ENCODE measurements at places on chromosomes 16 and 17. TPM values are rescaled to one million over a fixed set of nuclear protein-coding genes. Genes with fewer than 3 reads are reported as not detected.

Gene ABCC3
- total RNA-seq, result 69.9 TPM

Gene MYH1
- not detected for total RNA-seq

Gene PRSS33
- not detected for total RNA-seq

Gene ITGB3
- total RNA-seq, result 138 TPM

Gene KIF2B
- total RNA-seq, result not detected

Gene DPEP2
- not detected for total RNA-seq

Gene MT4
- total RNA-seq, result not detected

Gene SLC35G3
- total RNA-seq, result not detected

Gene TBC1D3K
- not detected for total RNA-seq

Gene HOXB13
- total RNA-seq, result 6.5 TPM

GRCh38 chr17:49987681-49988441 lies 7.2 kb downstream of the DLX3 start:
- peak; percentile 23 for DNase-seq

- DNase-seq, result peak; percentile 16
Measured at GRCh38 chr17:63911657-63912100, 621 bp upstream of the CSHL1 start.

DNA sequence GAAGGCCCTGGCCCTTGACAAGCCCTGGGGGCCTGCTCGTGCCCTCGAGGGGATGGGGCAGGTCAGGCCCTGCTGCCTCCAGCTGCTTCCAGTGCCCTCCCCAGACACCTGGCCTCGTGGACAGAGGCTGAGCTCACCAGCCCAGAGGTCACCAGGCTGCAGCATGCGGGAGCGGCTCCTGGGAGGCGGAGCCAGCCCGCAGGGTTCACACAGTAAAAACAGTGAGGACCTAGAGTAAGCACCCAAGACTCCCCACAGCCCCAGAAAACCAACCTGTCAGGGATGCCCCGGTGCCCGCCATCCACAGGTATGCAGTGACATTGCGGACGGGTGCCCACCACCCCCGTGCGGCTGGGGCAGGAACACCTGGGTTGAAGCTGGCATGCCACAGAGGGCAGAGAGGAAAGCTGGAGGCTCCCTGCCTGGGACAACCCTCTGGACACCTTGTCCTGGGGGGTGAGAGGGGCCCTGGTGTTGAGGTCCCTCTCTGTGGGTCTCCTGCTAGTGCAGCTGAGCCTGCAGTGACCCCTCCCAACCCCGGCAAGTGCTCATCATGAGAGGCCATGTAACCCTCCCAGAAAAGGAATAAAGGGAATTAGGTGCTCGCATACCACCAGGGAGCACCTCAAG lies 62.1 kb downstream of the LMF1 start:
- DNase-seq, result no peak

- no peak for DNase-seq
Measured at GRCh38 chr16:10740845-10741208, 2.8 kb upstream of the NUBP1 start.

DNA sequence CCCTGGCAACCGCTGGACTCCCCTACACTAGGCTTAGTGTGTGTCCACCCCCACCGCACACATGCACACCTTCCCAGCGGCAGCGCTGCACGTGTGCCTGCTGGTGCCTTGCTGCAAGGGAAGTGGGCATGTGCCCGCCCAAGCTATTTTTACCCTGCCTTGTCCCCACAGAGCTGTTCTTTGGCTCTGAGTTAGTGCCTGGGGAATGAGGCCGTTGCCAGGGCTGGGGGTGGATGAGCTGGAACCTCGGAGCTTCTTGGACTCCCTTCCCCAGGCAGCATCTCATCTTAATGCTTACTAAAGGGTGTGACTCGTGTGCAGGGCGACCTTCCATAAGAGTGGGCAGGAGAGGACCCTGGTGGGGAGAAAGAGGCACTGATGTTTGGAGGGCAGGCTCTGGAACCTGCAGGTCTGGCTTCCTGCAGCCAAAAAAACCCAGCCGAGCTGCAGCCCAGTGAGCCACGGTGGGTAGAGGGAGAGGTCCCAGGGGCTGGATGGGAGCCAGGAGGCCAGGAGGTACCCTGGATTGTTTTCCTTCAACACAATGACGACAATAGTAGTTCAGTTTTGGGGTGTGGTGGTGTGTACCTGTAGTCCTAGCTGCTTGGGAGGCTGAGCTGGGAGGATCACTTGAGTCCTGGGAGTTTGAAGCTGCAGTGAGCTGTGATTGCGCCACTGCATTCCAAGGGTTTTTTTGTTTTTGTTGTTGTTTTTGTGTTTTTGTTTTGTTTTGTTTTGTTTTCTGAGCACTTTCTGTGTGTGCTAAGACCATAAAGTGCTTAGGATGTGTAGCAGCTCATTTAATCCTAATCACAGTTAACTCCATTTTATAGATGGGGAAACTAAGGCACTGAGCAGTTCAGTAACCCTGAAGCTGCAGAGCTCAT lies 119.1 kb downstream of the RAB11FIP4 start:
- DNase-seq, result no peak

GRCh38 chr16:67935101-67935401 lies 1.6 kb downstream of the PSMB10 start:
- DNase-seq, result no peak

DNA sequence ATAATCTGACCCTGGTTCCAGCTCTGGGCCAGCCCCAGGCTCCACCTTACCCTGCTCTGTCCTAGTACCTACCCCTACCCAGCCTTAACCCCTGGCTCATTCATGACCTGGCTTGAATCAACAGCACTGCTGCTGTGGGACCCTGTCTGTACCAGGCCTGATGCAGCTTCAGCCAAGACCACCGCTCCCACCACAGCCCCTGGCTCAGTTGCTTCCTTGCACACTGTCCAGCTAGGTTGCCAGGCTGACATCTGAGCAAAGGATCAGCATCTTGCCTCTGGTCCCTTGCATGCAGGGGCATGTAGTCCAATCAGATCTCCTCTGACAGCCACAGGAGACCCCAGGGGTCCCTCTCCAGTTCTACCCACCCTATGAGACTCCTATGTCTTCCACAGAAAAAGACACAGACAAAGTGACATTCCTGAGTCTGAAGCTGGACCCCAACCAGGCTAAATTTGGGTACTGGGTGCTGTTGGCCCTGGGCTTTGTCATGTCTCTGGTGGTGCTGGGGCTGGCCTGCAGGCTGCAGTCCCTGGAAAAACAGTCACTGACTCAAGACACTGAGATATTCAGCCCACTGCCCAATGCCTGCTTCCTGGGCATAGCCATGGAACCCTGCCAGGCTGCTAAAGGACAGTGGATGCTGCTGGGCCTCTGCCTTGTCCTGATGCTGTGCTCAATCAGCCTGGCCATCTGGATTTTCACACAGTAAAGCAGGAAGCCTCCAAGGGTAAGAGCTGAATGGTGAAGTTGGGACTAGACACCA lies 3.9 kb upstream of the KCNH6 start:
- no peak for DNase-seq

- no peak for DNase-seq
Measured at GRCh38 chr17:15233971-15234370, 31.2 kb downstream of the PMP22 start.

GRCh38 chr16:84117494-84117843 lies 727 bp upstream of the MBTPS1 start:
- DNase-seq, result no peak

DNA sequence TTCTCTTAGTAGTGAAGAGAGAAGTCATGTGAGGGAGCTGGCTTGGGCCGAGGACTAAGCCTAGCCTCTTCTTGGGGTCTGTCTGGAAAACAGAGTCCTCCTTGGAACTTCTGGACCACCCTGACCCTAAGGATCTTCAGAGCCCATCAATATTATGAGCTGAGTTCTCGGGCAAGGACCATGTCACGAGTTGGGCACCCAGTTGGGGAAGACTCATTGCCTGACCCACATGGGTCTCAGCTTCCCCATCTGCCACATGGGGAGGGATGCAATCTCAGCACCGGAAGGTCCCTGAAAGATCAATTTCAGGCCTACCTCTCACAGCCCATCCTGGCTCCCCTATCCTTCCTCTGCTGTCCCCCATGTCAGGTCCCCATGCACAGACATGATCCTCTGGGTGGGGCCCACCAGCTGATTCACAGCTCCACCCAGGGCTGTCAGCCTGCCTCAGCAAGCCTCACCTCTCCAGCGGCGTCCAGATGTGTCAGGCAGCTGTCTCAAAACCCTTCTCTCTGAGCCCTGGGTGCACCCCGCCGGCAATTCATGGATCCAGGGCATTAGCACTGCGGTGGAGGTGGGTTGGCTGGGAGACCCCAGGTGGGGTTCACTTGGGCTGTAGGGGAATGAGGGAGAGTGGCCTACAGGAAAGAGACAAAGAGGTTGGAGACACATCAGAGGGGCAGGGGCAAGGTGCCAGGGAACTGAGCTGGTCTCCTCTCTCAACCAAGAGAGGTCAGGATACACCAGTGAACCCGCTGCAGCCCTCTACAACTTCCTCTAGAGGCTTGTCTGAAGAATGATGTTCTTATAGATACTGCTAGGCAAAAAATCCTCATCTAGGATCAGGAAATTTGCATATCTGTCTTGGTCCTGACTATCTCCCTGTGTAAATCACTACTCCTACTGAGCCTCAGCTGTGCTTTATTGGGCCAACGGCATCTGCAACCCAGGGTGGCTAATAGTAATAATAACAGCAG lies 1.8 kb downstream of the NLRP1 start:
- DNase-seq, result no peak

- no peak for DNase-seq
Measured at GRCh38 chr16:5377280-5377898, 279.8 kb upstream of the EEF2KMT start.

- DNase-seq, result no peak
Measured at GRCh38 chr16:17723531-17724134, 252.9 kb upstream of the XYLT1 start.

- DNase-seq, result no peak
Measured at GRCh38 chr16:88521674-88522073, 48.5 kb upstream of the ZC3H18 start.

DNA sequence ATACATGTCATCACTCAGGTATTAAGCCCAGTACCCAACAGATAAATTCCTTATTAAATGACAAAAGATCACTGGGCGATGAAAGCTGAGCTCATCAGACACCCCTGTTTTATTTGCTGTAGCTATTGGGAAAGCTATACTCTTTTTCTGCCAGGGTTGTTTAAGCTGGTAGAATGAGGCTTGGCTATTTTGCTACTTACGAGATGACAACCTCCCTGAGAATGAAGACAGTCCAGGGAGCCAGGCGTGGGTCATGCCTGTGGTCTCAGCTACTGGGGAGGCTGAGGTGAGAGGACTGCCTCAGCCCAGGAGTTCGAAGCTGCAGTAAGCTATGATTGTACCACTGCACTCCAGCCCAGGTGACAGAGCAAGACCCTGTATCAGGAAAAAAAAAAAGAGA lies 4.3 kb upstream of the SH2B1 start:
- no peak for DNase-seq

- DNase-seq, result no peak
Measured at GRCh38 chr16:87489434-87490045, 3.3 kb downstream of the ZCCHC14 start.

DNA sequence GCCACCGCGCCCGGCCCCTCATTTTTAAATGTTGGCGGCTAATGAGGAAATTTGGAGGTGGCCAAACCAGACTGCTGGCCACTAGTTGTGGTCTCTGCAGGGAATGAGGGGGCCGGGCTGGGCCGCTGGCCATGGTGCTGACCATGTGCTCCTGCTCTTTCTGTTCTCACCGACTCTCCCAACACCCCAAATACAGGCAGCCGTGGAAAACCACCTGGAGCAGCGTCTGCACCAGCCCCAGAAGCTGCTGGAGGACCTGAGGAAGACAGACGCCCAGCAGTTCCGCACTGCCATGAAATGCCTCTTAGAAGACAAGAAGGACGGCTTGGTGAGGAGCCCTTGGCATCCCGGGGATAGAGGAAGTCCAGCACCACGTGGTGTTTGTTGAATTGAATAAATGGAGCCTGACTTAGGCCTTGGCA lies 21.3 kb downstream of the OTOA start:
- DNase-seq, result peak; percentile 4

GRCh38 chr17:64138441-64138840 lies 8.5 kb upstream of the ERN1 start:
- DNase-seq, result no peak

- no peak for DNase-seq
Measured at GRCh38 chr17:50677851-50678375, 29.8 kb downstream of the ANKRD40 start.

- no peak for DNase-seq
Measured at GRCh38 chr16:19203374-19203966, 35.4 kb downstream of the SYT17 start.

DNA sequence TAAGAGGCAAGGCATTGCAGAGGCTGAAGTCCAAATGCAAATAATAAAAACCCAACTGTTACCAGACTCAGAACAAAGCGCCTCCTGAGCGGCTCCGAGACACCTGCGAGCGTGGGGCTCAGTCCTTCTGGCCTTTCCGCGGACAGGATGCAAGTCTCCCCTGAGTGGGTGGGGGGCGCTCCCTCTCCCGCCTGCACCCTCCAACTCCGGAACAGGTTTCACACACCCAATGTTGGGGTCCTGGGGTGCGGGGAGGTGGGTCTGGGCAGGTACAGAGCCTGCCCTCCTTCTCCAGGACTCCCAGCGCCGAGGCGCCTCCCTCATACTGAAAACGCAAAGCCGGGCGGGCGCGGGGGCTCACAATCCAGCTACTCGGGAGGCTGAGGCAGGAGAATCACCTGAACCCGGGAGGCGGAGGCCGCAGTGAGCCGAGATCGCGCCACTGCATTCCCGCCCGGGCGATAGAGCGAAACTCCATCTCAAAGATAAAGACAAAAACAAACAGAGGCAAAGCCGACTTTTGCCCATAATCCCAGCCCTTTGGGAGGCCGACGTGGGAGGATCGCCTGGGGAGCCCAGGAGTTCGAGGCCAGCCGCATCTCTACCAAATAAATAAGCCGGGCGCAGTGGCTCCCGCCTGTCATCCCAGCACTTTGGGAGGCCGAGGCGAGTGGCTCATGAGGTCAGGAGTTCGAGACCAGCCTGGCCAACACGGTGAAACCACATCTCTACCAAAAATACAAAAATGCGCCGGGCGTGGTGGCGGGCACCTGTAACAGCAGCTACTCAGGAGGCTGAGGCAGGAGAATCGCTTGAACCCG lies 893 bp downstream of the GINS2 start:
- no peak for DNase-seq

DNA sequence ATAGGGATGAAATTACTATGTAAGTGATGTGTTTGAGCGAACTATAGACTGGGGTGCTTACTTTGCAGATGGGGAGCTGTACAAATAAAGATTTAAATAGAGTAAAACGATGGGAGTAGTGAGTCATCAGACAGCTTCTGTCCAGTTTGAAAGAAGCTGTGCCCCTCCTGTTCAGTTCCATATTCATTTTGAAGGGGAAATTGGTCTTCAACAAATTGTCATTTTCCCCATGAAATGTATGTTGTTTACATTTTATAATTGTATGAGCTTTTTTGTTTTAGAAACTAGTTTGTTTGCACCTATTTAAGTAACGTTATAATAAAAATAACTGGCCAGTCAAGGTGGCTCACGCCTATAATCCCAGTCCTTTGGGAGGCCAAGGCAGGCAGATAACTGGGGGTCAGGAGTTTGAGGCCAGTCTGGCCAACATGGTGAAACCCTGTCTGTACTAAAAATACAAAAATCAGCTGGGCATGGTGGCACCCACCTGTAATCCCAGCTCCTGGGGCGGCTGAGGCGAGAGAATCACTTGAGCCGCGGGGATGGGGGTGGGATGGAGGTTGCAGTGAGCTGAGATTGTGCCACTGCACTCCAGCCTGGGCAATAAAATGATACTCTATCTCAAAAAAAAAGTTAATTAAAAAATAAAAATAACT lies 20.2 kb downstream of the SEC14L1 start:
- DNase-seq, result no peak

GRCh38 chr16:67961551-67961957 lies 6.9 kb downstream of the SLC12A4 start:
- DNase-seq, result no peak

- no peak for DNase-seq
Measured at GRCh38 chr16:61274211-61274610, 762.0 kb downstream of the CDH8 start.

All from Caki2 (cell line).